ENCODE measurements at places on chromosomes 7 and 10.

GRCh38 chr7:43700059-43700501, 29.2 kb downstream of the COA1 start:
- no peak for DNase-seq

DNA sequence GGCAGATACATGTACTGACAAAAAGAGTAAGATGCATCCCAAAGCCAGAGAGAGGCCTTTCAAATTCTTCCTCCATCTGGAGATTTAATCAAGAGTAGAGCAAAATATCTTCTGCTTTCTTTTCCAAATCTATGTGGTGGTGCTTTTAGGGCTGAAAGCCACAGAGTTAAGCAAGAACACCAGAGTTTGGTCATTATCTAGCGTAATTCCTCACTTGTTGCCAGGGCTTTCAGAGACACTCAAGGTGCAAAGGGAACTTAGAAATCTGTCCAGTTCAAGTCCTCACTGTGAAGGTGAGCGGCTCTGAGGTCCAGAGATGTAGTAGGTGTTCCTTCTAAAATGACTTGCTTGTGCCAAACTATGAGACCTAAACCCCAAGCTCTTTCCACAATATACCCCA, 10.9 kb upstream of the NFE2L3 start:
- DNase-seq: no peak

GRCh38 chr7:44538093-44538797, 2.9 kb downstream of the NPC1L1 start:
- no peak for DNase-seq

- no peak for DNase-seq
Observed at GRCh38 chr10:106226142-106226541, 938.4 kb downstream of the SORCS1 start.

DNA sequence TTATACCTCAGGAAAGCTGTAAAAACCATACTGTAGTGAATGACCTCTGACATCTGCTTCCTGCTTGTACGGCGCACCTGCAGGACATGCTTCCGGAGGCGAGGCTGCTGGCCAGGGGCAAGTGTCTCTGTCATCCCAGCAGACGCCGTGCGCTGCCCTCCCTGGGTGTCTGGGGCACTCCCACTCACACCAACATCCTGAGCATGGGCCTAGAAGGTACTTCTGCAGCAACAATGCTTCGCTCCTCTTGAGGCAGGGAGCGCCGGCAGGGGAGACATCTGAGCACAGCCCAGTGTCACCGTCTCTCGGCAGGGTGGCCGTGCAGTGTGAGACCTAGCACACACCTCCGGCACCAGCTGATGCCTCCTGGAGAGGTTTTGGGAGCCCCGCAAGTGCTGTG, 269.2 kb downstream of the MAD1L1 start:
- DNase-seq: no peak

- no peak for DNase-seq
Observed at GRCh38 chr7:10644849-10645248, 328.8 kb upstream of the PHF14 start.

DNA sequence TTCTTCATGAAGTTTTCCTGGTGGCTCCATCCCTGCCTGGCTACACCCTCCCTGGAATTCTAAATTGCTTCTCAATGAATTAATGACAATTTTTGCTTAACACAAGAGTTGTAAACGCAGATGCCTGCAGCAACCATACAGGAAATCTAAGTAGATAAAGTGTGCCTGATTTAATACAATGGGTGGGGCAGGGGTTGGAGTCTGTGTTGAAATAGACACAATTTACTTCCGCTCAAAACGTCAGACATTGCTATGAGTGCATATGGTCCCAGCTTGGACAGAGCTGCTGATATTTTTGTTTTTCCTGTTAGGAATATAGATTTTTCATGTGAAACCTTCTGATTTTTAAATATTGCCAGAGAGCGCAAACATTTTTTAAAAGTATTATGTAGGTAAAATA, 1235.0 kb upstream of the SORCS1 start:
- no peak for DNase-seq

- no peak for DNase-seq
Observed at GRCh38 chr10:85950921-85951320, 415.7 kb downstream of the GRID1 start.

GRCh38 chr7:114431189-114431588, 16.6 kb downstream of the FOXP2 start:
- DNase-seq: no peak

DNA sequence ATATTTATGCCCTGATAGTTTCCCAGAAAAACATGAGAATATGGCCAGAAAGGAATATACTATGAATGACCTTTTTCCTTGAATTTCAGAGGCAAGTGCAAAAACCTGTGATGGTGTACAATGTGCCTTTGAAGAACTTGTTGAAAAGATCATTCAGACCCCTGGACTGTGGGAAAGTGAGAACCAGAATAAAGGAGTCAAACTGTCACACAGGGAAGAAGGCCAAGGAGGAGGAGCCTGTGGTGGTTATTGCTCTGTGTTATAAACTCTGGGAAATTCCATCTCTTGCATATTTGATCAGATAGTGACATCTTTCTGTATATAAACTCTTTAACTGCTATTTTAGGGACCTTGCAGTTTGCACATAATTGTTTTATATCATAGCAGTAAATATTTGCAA, 33.7 kb downstream of the RAB18 start:
- no peak for DNase-seq

GRCh38 chr10:117429643-117430265, 54.5 kb upstream of the PDZD8 start:
- DNase-seq: no peak

- DNase-seq: no peak
Observed at GRCh38 chr7:117950601-117951260, 77.5 kb upstream of the CTTNBP2 start.

GRCh38 chr7:96837593-96837992, 127.9 kb upstream of the SEM1 start:
- DNase-seq: no peak

DNA sequence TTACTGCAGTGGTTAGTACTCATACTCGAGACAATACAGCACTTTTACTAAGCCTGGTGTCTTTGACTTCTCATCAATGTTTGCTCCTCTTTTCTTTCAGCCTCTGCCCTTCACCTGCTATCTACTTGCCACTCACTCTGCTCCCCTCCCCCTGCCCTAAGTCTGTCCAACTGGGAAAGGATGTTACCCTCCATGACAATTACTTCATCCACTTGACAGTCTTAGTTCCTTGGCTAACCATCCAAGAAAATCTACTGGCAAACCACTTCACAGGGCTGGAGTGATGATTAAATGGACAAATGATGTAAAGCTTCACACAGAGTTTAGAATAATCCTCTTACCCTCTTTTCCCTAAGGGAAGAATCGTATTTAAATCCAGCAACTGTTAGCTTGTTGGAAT, 8.2 kb upstream of the DLD start:
- no peak for DNase-seq

GRCh38 chr7:33422825-33423645, 293.7 kb downstream of the BBS9 start:
- DNase-seq: no peak

- DNase-seq: no peak
Observed at GRCh38 chr10:100528123-100528886, 1.4 kb downstream of the NDUFB8 start.

- no peak for DNase-seq
Observed at GRCh38 chr7:102024005-102024768, 206.8 kb downstream of the CUX1 start.

All from stimulated activated CD8-positive, alpha-beta memory T cell treated with anti-CD3 and anti-CD28 coated beads, Interleukin-2, amount 100 ng/mL, for 48 hours (primary cell).